ENCODE measurements at places on chromosomes 3 and 15.
A peak's percentile ranks its signal among the peaks of the same experiment; 100 is the strongest.

- no peak for DNase-seq
Observed at GRCh38 chr3:110062716-110063115, 725.4 kb upstream of the DPPA4 start.

DNA sequence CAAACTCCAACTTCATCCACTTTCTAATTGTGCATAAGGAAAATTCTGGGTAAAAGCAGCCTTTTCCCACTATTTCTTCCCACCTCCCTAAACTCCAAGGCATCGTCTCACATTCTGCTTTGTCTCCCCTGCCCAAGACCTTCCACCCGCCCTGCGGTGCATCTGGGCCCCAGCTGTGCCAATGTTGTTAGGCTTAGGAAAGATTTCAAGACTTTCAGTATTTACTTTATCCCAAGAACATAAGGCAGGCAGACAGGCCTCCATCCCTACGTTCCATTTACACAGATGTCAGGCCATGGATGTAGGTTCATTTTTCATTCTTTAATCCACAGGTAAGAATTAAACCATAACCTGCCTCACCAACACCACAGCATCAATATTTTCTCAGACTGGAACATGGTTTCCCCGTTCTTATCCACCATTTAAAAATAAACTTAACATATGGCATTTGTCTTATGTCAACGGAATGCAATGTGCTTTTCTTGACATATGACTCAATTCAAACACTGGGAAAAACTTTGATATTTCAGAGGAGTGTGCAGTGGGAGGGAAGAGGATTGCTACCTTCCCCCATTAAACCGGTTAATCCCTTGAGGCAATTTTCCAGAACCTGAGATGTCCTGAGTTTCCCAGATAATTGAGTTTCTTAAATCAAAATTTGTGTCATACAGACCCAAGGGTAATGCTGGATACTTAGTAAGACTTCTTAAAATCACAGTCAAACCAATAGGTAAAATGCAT, 238.0 kb upstream of the LRIG1 start:
- DNase-seq = no peak

DNA sequence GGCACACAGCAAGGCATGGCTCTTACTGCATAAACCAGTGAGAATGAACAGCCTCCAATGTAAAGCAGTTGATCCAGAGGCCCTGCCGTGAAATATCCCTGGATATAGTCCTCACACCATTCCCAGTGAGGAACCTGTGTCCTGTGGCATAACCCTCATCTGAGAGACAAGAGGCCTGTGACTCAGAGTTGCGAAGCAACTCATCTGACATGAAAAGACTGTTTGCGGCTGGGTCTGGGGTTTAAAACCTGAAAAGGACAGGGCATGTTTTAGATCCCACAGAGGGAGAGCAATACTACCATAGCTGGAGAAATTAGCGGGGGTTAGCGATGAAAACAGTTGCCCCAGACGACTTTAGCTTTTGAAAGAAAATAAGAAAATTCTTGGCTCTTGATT, 165.3 kb upstream of the BHLHE40 start:
- DNase-seq = no peak

DNA sequence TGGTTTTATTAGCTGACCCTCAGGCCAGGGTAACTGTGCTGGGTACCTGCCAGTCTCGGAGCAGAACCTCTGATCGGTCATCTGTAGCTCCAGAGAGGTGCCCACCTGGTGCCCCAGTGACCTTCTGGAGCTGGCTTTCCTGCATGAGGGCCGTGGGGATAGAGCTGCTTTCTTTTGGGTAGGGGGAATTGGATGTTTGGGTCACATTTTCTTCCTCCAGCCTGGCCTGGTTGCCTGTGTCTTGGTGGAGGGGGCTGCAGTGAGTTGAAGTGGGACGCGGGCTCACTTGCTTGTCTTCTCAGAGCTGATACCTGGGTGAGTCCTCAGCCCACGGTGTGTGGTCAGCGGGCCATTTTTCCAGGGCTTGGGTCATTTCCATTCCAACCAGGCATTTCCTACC, 2.6 kb downstream of the ZNF710 start:
- no peak for DNase-seq

DNA sequence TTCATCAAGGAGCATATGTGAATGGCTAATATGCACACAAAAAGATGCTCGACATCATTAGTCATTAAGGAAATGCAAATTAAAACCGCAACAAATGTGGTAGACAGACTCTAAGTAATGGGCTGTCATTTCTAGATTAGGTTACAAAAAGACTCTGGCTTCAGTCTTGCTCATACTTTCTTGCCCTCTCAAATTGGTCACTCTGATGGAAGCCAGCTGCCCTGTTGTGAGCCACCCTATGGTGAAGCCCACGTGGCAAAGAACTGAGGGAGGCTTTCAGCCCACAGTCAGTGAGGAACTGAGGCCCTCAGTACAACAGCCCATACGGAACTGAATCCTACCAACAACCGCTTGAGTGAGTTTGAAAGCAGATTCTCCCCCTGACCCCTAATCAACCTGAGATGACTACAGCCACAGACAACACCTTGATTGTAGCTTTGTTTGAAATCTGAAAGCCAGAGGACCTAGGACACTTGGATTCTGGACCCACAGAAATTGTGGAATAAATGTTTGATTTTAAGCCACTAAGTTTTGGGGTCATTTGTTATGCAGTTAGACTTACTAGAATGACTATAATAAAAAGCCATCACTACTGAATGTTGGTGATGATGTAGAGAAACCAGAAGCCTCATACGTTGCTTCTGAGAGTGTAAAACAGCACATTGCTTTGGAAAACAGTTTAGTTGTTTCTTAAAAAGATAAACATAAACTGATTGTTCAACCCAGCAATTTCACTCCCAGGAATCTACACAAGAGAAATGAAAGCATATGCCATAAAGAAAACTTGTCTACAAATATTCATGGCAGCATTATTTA, 45.7 kb downstream of the EHHADH start:
- no peak for DNase-seq

DNA sequence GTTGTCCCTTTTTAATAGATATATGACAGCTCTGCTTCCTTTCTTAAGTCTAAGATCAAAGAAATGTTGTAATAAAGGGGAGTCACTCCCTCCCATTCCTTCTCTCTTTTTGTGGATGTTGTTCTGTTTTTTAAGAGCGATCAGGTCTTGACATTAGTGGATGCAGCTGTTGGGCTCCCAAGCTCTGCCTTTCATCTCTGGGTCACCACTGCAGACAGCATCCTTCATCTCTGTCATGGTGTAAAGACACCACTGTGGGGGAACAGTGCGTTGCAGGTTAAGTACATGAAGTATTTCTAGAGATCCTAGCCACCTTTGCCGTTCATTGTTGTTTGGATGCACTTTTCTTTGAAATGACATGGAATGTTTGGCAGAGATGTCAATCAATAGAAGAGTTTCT, 17.7 kb downstream of the FNDC3B start:
- no peak for DNase-seq

DNA sequence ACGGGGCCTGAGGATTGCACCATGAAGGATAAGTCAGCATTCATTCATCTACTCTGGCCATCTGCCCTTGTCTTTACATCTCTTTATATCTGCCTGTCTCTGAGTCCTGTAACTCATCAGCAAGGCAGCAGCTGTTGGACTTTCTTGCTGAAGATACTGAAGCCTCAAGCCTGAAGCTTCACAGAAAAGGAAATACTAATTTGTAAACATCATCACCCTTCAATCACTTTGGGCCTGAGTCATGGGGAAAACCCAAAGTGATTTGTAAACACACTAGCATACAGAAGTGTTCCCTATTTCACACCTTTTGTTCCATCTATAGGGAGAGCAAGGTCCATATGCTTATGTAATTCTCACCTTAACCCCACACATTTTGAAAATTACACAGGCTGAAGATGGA, 928.2 kb downstream of the EPHA3 start:
- DNase-seq = no peak

DNA sequence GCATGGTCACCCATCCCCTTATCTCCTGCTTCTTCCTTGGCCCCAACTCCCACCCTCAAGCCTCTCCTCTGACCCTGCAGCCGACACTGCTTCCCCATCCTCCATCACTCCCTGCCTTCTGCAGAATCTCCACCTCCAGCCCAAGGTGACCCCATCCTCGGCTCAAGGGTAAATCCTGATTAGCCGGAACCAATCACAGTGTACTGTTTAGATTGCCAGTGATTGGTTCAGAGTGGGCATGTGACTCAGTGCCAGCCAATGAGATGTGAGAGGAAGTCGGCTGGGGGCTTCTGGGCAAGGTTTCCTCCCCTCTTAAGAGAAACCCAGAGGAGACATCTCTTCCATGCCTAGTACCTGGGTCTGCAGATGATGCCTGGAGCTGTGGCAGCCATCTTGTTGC, 10.3 kb downstream of the CACNA2D2 start:
- DNase-seq = no peak

DNA sequence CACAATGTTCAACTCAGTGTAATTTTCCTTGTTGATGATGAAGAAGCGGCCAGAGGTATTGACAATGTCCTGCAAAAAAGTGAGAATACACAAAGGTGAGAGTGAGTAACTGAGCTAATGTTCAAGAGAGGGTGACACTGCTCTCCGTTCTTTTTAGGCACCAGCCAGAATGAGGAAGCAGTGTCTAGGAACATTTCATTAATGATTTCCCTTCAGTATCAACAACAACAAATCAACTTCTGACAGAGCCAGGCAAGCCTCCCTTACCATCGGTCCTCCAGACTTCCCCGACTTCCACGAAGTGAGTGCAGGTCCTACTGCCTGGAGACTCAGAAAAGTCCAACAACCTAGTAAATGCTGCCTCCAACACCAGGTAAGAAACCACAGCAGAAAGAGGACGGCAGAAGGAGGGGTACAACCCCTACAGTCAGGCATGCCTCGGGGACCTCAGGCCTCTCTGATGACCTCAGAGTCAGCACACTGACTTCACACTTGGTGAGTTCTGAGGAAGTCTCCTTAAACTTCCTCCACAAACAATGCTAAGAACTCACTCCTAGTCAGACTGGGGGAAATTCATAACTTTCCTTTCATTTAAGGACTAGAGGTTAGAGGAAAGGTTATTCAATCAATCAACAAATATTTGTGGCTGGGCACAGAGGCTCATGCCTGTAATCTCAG, 62.7 kb downstream of the NPTN start:
- no peak for DNase-seq

- DNase-seq = no peak
Observed at GRCh38 chr3:155387571-155387970, 94.1 kb upstream of the STRIT1 start.

GRCh38 chr15:68715111-68715510, 105.6 kb downstream of the ANP32A start:
- no peak for DNase-seq

DNA sequence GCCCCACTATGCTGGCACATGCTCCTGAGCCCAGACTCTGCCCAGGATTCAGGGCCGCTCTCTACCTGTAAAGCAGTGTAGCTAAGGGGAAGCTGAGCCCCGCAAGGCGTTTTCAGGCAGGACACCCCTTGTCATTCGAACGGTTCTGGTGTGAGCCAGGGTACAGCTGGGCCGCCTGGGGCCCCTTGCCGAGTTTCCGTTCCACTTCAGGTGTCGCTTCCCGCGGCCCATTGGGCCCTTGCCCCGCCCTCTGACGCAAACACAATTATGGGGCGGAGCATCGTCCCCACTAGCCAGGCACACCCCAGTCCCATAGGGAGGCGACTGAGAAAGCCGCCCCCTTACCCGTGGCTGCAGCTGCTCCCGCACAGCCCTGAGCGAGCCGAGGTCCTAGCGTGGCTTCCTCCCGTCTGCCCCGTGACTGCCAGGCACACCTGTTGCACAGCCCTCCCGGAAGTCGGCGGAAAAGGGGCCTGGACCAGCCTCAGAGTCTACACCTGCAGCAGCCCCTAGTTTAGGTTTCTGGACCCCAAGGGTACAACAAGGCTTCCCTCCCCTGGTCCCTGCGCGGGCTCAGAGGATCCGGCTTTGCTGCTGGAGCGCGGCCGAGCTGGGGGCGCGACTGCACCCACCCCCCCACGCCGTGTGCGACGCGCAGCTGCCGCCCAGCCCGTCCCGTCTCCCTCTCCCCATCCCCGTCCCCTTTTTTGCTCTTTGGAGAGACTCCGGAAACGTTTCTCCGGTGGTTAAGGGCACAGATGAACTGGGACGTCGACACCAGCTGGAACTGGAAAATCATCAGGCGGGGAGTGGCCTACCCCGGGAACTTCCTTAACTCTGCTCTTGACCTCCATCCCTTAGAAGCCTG, at the start of gene PLSCR2:
Gene PLSCR2, minus strand, starts transcription at position 412 of the 868 bp plus-strand sequence. CDS start 9,657 bp downstream, outside the sequence.
- DNase-seq = peak; percentile 35

DNA sequence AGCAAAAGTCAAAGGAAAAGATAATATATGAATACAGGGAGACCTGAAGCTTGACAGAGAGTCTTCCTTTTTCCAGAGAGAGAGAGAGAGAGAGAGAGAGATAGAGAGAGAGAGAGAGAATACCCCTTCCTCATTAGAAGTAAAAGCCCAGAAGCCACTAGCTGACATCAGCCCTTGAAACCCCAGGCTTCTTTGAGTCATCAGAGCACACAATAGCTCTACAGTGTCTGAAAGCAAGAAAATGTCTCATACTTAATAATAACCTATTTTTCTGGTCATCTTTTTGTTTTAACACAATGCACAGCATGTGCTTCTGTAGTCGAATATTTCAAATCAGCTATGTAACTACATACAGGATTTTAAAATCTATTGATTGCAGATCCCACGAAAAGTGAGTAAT, 109.2 kb upstream of the NANOGP8 start:
- no peak for DNase-seq

- no peak for DNase-seq
Observed at GRCh38 chr3:168094580-168094876, 1.2 kb downstream of the GOLIM4 start.

- peak; percentile 20 for DNase-seq
Observed at GRCh38 chr3:49158103-49158709, 7.9 kb downstream of the CCDC71 start.

GRCh38 chr15:55247766-55248427, 41.7 kb downstream of the RAB27A start:
- no peak for DNase-seq

- no peak for DNase-seq
Observed at GRCh38 chr3:98800401-98800800, 37.3 kb downstream of the ST3GAL6 start.

DNA sequence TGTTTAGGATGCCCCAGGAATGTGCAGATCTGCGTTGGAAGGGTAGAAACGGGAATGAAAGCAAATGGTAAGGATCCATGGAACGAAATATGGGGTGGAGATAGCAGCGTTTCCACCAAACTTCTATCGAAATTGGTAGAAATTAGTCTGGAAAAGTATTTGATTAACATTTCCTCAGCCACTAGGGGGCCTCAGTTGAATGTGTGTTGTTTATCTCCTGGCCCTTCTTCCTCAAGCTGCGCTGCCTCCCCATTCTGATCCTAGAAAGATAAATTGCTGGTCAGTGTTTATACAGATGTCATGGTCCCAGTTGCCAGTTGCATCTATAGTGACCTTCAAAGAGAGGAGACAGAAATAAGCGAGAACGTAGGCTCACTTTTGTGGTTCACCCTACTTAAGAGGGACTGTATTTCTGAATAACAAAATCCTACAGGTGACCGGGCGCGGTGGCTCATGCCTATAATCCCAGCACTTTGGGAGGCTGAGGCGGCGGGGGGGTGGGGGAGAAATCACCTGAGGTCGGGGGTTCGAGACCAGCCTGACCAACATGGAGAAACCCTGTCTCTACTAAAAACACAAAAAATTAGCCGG, 457.1 kb downstream of the SQOR start:
- no peak for DNase-seq

GRCh38 chr15:59794229-59794886, 105.2 kb upstream of the BNIP2 start:
- no peak for DNase-seq

All from stimulated activated CD8-positive, alpha-beta memory T cell treated with anti-CD3 and anti-CD28 coated beads, Interleukin-4, amount 100 ng/mL, for 1 hour (primary cell).